ENCODE measurements at places on chromosomes 4 and X.

- no peak for DNase-seq
Observed at GRCh38 chr4:108890484-108890881, 127.6 kb upstream of the ETNPPL start.

GRCh38 chr4:24287096-24287495, 297.3 kb downstream of the DHX15 start:
- no peak for DNase-seq

- no peak for DNase-seq
Observed at GRCh38 chr4:188819233-188819632, 680.0 kb downstream of the TRIML1 start.

- DNase-seq = no peak
Observed at GRCh38 chr4:86036736-86037135, 323.1 kb downstream of the MAPK10 start.

DNA sequence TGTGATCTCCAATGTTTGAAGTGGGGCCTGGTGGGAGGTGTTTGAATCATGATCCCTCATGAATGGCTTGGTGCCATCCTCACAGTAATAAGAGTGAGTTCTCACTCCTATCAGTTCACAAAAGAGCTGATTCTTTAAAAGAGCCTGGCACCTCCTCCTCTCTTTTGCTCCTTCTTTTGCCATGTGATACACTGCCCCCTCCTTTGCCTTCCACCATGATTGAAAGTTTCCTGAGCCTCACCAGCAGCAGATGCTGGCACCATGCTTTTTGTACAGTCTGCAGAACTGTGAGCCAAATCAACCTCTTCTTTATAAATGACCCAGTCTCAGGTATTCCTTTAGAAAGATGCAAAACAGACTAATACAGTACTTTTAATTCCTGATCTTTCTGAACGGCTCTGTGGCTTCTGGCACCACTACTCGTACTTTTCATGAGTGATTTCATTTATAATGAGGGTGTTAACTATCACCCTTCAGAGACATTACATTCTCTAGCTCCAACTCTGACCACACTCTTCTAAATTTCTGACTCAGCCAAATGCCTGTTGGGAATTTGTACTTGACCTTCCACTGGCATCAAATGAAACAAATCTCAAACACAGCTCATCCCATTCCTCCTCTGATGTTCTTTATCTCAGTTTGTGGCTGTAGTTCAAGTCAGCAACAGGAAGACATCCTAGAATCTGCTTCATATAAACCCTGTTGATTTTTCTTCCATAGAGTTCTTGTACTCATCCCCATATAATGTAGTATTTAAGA, 4.2 kb downstream of the UFSP2 start:
- no peak for DNase-seq

DNA sequence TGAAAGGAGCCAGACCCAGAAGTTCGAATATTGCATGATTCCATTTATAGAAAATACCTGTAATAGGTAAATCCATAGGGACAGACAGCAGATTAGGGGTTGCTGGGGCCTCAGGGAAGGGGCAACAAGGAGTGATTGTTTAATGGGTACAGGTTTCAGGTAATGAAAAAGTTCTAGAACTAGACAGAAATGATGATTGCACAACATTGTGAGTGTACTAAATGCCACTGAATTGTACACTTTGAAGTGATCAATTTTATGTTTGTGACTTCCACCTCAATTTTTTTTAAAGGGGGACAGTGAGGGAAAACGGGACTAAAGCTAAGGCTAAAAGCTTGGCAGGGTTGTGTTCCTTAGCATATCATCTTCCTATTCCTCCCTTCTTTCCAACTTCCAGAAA, 23.5 kb downstream of the ZBTB33 start:
- no peak for DNase-seq

DNA sequence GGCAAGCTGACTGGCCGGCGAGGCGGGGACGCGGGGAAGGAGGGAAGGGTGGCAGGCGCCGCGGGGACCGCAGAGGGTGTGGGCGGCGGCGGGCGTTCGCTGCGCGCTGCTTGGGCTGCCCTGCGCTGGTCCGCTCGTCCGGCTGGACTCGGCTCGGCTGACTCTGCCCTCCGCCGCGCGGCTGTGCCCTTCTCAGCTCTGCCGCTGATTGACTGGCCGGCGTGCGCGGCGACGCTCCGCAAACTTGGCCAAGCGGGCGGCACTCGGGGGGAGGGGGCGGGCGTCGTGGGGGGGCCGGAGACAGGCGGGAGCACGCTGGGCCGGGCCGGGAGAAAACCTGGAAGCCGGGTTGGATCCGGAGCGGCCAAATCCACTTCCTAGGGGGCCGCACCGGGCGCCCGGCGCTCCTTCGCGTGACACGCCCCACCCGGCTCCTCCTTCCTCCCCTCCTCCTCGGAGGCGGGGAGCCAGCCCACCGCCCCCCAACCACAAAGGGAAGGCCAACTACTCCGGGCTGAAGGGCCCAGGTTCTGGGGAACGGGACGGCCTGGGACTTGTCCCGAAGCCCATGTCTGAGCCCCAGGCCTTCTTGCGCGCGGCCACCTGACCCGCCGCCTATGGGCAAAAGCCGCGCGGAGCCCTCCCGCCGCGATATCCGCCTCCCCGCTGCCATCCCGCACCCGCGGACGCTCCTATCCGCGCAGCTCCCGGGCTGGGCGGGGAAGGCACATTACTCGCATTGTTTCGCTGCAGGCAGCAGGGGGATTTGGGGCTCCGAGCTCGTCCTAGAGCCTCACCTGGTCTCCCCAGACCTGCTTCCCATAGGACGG, at the start of gene GPC4:
GPC4 (minus strand) TSS at position 214 of the 830 bp plus-strand sequence. CDS start 524 bp downstream, outside the sequence.
- DNase-seq = no peak

All from dorsolateral prefrontal cortex (tissue), 122 donors.